Central memory CD8-positive, alpha-beta T cell (primary cell): ENCODE measurements at places on chromosomes 3 and 15.

- no peak for DNase-seq
- peak overlapping the region; percentile 86 for H3K4me3 ChIP-seq
- peak overlapping the region; percentile 94 for H3K27ac ChIP-seq
- H3K4me1 ChIP-seq, result peaks cover 76% of the 10 kb centered on the region
- H3K36me3 ChIP-seq, result peaks cover 65% of the 10 kb centered on the region
These were observed 6.5 kb downstream of the CSRNP1 start for GRCh38 chr3:39146611-39147591.

- no peak overlapping the region for H3K4me3 ChIP-seq
- no peaks in the 10 kb centered on the region for H3K27me3 ChIP-seq
- H3K36me3 ChIP-seq, result peaks cover 3% of the 10 kb centered on the region
- peaks cover 30% of the 10 kb centered on the region for H3K4me1 ChIP-seq
These were observed 75.2 kb upstream of the HERC1 start for GRCh38 chr15:63908991-63909390.

DNA sequence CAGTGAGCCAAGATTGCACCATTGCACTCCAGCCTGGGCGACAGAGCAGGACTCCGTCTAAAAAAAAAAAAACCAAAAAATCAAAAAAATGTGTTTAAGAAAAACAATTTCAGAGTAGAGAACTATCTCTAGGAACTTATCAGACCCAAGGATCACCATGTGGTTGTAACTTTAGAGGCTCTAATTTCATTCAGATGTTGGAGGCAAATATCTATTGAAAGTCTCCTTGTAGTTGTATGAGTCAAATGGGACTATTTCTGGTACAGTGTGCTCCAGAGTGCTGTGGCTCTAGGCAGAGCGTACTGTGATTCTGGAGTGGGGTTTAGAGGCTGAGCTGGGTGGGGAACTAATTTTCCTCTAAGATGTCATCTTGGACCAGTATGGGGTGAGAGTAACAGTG is 398.7 kb downstream of the SHQ1 start:
- peaks cover 18% of the 10 kb centered on the region for H3K4me1 ChIP-seq
- DNase-seq, result no peak
- no peak overlapping the region for H3K27ac ChIP-seq
- peaks cover 54% of the 10 kb centered on the region for H3K27me3 ChIP-seq
- peaks cover 10% of the 10 kb centered on the region for H3K36me3 ChIP-seq
- no peak overlapping the region for H3K4me3 ChIP-seq

GRCh38 chr3:115062009-115062408 is 85.1 kb downstream of the ZBTB20 start:
- no peaks in the 10 kb centered on the region for H3K27me3 ChIP-seq
- peaks cover 5% of the 10 kb centered on the region for H3K36me3 ChIP-seq
- no peak overlapping the region for H3K4me3 ChIP-seq
- H3K4me1 ChIP-seq, result peaks cover 10% of the 10 kb centered on the region
- no peak for DNase-seq
- no peak overlapping the region for H3K27ac ChIP-seq

DNA sequence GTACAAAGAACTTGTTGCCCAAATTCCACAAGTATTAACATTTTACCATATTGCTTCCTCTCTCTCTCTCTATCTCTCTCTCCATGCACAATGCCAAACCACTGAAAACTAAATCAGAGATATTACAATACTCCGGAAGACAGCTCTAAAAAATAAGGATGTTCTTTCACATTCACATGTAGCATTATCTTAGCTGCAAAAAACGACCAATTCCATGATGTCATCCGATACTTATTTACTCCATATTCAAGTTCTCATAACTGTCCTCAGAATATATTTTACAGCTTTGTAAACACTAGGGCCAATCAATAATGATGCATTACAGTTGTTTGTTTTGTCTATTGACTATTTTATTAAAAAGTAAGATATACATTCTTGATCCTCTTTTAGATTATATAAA is 7.7 kb upstream of the PRR23E start:
- H3K4me1 ChIP-seq, result no peaks in the 10 kb centered on the region
- H3K27ac ChIP-seq, result no peak overlapping the region
- peaks cover 17% of the 10 kb centered on the region for H3K27me3 ChIP-seq

GRCh38 chr15:33211176-33211808 is 16.8 kb upstream of the FMN1 start:
- no peak overlapping the region for H3K27ac ChIP-seq
- no peak for DNase-seq
- no peak overlapping the region for H3K4me3 ChIP-seq
- H3K4me1 ChIP-seq, result no peaks in the 10 kb centered on the region

GRCh38 chr3:158918008-158918407 is 116.2 kb downstream of the MFSD1 start:
- no peak overlapping the region for H3K27ac ChIP-seq
- peaks cover 20% of the 10 kb centered on the region for H3K27me3 ChIP-seq
- H3K36me3 ChIP-seq, result no peaks in the 10 kb centered on the region
- no peak for DNase-seq
- H3K4me3 ChIP-seq, result no peak overlapping the region

GRCh38 chr15:36808411-36809160 is 229.2 kb downstream of the CDIN1 start:
- DNase-seq, result no peak
- no peaks in the 10 kb centered on the region for H3K36me3 ChIP-seq
- no peaks in the 10 kb centered on the region for H3K27me3 ChIP-seq
- no peak overlapping the region for H3K4me3 ChIP-seq

DNA sequence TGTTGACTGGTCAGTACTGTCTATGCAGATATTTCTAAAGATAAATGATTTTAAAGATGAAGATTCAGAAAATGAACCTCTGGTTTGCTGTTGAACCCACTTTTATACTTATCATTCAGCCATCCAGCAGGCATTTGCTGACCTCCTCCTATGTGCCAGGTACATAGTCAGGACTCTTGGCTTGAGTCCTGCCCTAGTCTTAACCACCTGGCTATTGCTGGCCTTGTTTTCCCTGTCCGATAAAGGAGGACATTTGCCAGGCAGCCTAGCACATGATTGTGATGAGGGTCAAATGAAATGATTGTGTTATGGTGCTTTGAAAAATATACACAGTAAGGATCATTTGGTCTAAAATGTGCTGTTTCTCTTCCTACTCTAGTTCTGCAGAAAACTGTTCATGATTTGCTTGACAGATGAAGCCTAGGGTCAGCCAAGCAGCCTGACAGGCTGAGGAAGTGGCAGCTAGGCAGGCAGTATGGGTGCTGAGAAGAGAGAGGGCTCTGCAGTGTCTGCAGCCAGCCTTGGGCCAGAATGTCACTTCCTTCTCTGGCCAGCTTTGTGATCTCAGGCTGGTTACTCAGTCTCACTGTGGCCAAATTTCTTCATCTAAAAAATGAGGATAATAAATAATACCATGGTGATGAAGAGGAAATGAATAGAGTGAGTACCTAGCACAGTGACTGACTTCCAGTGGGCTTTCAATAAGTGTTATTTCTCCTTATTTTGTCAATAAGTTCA is 13.8 kb downstream of the EXOSC7 start:
- no peaks in the 10 kb centered on the region for H3K27me3 ChIP-seq
- H3K4me3 ChIP-seq, result no peak overlapping the region
- no peak overlapping the region for H3K27ac ChIP-seq
- DNase-seq, result no peak
- peaks cover 46% of the 10 kb centered on the region for H3K4me1 ChIP-seq

- no peak overlapping the region for H3K4me3 ChIP-seq
- H3K27me3 ChIP-seq, result no peaks in the 10 kb centered on the region
- H3K27ac ChIP-seq, result no peak overlapping the region
- H3K4me1 ChIP-seq, result peaks cover 9% of the 10 kb centered on the region
- DNase-seq, result no peak
These were observed 17.7 kb downstream of the MCCC1 start for GRCh38 chr3:183081459-183082183.

DNA sequence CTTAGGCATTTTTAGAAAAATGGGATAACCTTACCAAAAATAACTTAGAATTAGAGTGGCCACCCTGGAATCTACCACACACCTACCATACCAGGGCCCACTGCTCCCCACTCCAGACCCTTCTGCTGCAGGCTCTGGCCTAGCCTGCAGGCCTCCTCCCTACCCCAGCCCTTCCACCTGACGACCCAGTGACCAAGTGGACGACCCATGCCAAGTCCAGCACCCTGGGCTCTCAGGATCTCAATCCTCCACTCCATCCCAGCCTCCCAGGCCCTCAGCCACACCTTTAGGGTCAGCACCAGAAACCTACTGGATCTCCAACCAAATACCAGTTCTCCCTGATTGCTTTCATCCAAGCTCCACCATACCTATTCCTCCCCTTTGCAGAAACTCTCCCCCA is 145.8 kb downstream of the TPRA1 start:
- DNase-seq, result no peak
- H3K4me3 ChIP-seq, result no peak overlapping the region
- no peak overlapping the region for H3K27ac ChIP-seq

DNA sequence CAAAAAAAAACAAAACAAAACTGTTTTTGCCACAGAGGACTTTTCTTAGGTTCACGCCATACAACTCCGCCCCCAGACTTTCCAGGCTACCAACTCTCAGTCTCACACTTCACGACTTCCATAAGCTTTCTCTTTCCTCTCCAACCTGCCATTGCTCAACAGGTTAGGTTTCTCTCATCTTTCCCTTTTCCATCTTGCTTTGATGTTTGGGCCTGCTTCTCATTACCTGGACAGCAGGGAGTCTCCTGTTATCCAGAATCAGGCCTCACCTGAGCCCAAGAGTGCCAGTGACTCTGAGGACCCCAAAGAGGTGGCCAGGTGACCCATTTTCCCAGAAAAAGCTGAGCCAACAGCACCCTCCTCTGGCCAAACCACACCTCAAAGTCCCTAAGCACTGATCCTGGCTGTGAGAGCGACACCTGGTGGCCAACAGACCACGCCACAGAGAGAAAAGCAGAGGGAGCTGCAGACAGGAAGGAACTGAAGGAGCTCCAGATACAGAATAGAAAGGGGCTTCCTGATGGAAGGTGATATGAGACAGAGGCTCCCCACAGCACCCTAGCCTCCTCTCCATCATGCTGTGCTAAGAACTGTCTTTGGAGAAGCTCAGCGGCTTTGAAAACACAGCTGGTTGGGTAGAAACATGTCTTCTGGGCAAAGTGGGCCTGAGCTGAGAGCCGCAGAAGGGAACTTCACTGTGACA is 4.0 kb downstream of the CCDC51 start:
- peaks cover 28% of the 10 kb centered on the region for H3K4me1 ChIP-seq
- DNase-seq, result peak; percentile 76
- no peak overlapping the region for H3K27ac ChIP-seq
- no peak overlapping the region for H3K4me3 ChIP-seq

- H3K27ac ChIP-seq, result no peak overlapping the region
- no peak for DNase-seq
- H3K4me1 ChIP-seq, result no peaks in the 10 kb centered on the region
- peaks cover 8% of the 10 kb centered on the region for H3K36me3 ChIP-seq
- H3K4me3 ChIP-seq, result no peak overlapping the region
These were observed 26.3 kb downstream of the ABCC5 start for GRCh38 chr3:183991403-183991802.

DNA sequence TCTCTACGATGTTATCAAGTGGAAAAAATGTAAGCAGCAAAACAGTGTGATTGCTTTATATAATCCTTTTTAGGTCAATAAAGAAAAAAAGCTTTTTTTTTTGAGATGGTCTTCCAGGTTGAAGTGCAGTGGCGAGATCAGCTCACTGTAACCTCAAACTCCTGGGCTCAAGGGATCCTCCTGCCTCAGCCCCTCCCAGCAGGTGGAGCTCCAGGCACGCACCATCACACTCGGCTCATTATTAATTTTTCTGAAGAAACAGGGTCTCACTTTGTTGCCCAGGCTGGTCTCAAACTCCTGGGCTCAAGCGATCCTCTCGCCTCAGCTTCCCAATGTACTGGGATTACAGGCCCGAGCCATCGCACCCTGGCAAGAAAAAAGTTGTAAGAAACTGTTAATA is 17.3 kb downstream of the RNF168 start:
- H3K4me3 ChIP-seq, result no peak overlapping the region
- no peaks in the 10 kb centered on the region for H3K27me3 ChIP-seq
- peaks cover 60% of the 10 kb centered on the region for H3K36me3 ChIP-seq
- DNase-seq, result no peak
- no peak overlapping the region for H3K27ac ChIP-seq

DNA sequence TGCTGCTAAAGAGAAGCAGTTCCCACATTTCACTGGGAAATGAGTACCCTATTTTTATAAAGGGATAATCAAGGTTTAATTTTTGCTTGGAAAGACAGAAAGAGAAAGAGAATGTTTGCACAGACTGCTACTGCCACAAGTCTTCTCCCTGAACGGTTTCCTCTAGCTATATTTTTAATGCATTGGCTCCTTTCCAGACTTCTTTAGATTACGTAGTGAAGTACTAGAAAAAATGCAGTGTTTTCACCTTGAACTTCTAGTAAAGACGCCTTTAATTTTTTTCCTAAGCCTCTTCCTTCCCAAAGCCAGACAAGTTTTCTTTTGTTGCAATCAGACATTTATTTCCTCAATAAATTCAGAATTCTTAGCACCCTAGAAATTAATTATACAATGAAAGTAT is 248.3 kb upstream of the CCDC54 start:
- no peak overlapping the region for H3K4me3 ChIP-seq
- no peaks in the 10 kb centered on the region for H3K36me3 ChIP-seq
- H3K4me1 ChIP-seq, result no peaks in the 10 kb centered on the region

- H3K36me3 ChIP-seq, result no peaks in the 10 kb centered on the region
- H3K27ac ChIP-seq, result no peak overlapping the region
- H3K27me3 ChIP-seq, result peaks cover 45% of the 10 kb centered on the region
- H3K4me1 ChIP-seq, result no peaks in the 10 kb centered on the region
These were observed 287.3 kb downstream of the XXYLT1 start for GRCh38 chr3:194983620-194984019.

- H3K4me3 ChIP-seq, result peak overlapping the region; percentile 52
- no peak for DNase-seq
- H3K36me3 ChIP-seq, result peaks cover 5% of the 10 kb centered on the region
- H3K4me1 ChIP-seq, result peaks cover 87% of the 10 kb centered on the region
These were observed 52.0 kb downstream of the SMAD3 start for GRCh38 chr15:67117370-67117769.

DNA sequence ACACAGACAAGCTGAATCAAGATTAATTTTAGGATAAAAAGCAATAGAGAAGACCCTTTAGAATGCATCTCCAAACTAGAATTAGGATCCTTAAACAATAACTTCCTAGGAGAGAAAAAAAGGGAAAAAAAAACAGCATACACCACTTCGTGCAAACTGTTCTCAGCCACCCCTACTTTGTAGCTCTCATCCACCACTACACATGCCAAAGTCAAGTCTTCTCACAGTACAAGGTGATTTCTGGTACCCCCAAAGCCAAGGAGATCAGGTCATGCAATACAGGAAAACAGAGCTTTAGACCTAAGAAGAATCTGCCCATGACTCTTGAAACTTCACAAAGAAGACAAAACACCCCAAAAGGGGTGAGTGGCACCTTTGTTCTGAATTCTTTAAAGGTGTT is 166.9 kb downstream of the SUCNR1 start:
- H3K36me3 ChIP-seq, result no peaks in the 10 kb centered on the region
- H3K4me1 ChIP-seq, result no peaks in the 10 kb centered on the region
- H3K27ac ChIP-seq, result no peak overlapping the region

- H3K36me3 ChIP-seq, result no peaks in the 10 kb centered on the region
- no peak overlapping the region for H3K4me3 ChIP-seq
- H3K27ac ChIP-seq, result no peak overlapping the region
- peaks cover 8% of the 10 kb centered on the region for H3K27me3 ChIP-seq
- no peak for DNase-seq
These were observed 64.3 kb downstream of the EOMES start for GRCh38 chr3:27657871-27658270.
